Smooth muscle cell of the umbilical artery (primary cell): ENCODE measurements at places on chromosomes 13 and 19. TPM values are rescaled to one million over a fixed set of nuclear protein-coding genes. Genes with fewer than 3 reads are reported as not detected.

The TMEM143 gene
- total RNA-seq: 2.1 and 5.6 TPM in 2 replicates

The FBXO27 gene
- 3.3 and 6.4 TPM in 2 replicates for total RNA-seq

The CASP14 gene
- not detected in 2 replicates for total RNA-seq

The DAND5 gene
- not detected in 2 replicates for total RNA-seq

The CYP2S1 gene
- 0.89 and 2.1 TPM in 2 replicates for total RNA-seq

The ZSCAN4 gene
- total RNA-seq: 0.37 TPM in 1 of 2 replicates, not detected in the other

The CAPN12 gene
- 0.30 and 0.46 TPM in 2 replicates for total RNA-seq

The IPO5 gene
- total RNA-seq: 155 and 283 TPM in 2 replicates

The NLRP12 gene
- total RNA-seq: under 0.01 TPM in 1 of 2 replicates, not detected in the other

The SIAH3 gene
- total RNA-seq: not detected in 2 replicates

The SPRED3 gene
- 2.1 and 7.3 TPM in 2 replicates for total RNA-seq

The GTF3A gene
- 93.8 and 127 TPM in 2 replicates for total RNA-seq

The THSD1 gene
- total RNA-seq: 10.1 and 12.1 TPM in 2 replicates

The MUC16 gene
- not detected in 2 replicates for total RNA-seq

The LCP1 gene
- total RNA-seq: 3.3 and 8.9 TPM in 2 replicates

The DCT gene
- total RNA-seq: 0.09 TPM in 1 of 2 replicates, not detected in the other

The OR7D2 gene
- total RNA-seq: under 0.01 TPM in 1 of 2 replicates, not detected in the other

The DACH1 gene
- under 0.01 TPM in 1 of 2 replicates, not detected in the other for total RNA-seq

The NAPSA gene
- total RNA-seq: 0.30 and 0.32 TPM in 2 replicates

The ZNF805 gene
- 44.6 and 50.5 TPM in 2 replicates for total RNA-seq

The MCEMP1 gene
- not detected in 2 replicates for total RNA-seq

The HPN gene
- not detected in 2 replicates for total RNA-seq

The CBY2 gene
- not detected in 2 replicates for total RNA-seq

The LGALS14 gene
- not detected in 2 replicates for total RNA-seq

The FFAR1 gene
- not detected in 2 replicates for total RNA-seq

The DMKN gene
- total RNA-seq: 0.23 and 0.30 TPM in 2 replicates
